ENCODE measurements at places on chromosomes 16 and 17. TPM values are rescaled to one million over a fixed set of nuclear protein-coding genes. Genes with fewer than 3 reads are reported as not detected.

The CRYM gene
- 2.2 TPM for polyA plus RNA-seq

The RAB34 gene
- polyA plus RNA-seq, result 17.1 TPM

The ANKFN1 gene
- not detected for polyA plus RNA-seq

The ZP2 gene
- polyA plus RNA-seq, result not detected

The RFNG gene
- 37.8 TPM for polyA plus RNA-seq

The DNAAF8 gene
- polyA plus RNA-seq, result not detected

The SLC35B1 gene
- polyA plus RNA-seq, result 32.3 TPM

The TBX6 gene
- polyA plus RNA-seq, result 1.4 TPM

The KRT25 gene
- not detected for polyA plus RNA-seq

The GAST gene
- polyA plus RNA-seq, result not detected

Data from B cell (primary cell).